Stimulated activated CD4-positive, alpha-beta T cell treated with anti-CD3 and anti-CD28 coated beads, Interleukin-4, amount 100 ng/mL, for 48 hours (primary cell): ENCODE measurements at places on chromosomes 1 and 21.

DNA sequence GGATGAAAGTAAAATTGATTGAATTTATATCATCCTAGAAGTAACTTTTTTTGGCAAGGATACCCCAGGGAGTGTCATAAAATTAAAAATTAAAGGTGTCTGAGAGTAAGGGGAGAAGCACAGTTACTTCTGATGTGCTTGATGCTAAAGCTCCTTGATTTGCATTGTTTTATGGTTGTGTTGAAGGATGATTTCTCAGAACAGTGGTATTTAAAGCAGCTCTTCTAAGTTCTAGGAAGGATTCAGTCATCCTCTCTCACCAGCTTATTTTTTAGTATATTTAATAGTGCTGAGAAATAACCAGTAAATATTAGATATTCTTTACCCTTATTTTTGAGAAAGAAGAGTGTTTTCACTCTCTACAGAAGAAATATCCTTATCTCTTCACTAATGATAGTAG lies 93.0 kb downstream of the FGGY start:
- no peak for DNase-seq

DNA sequence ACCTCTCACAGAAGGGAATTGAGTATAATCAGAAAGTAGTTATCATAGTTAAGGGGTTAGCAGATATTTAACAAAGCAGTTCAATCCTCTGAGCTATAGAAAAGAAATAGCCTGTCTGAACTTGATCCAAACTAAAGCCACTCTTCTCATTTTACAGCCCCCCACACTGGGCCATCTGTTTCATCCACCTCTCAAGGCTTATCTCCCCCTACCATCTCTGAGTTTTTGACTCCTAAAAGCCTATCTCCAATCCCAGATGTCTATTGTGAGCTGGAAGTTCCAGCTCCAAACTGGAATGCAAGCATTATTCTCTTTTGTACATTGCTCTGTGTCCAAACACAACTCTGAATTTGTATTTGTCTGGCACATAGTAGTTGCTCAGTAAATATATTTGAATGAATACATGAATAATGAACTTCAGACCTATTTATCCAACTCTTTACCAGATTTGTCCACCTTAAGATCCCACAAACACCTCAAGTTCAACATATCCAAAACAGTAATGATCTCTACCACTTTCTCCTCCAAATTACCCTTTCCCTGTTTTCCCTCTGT lies 98.1 kb downstream of the PLPP3 start:
- DNase-seq = no peak

- DNase-seq = no peak
Measured at GRCh38 chr1:7264101-7264500, 478.8 kb downstream of the CAMTA1 start.

GRCh38 chr1:1230656-1231399 lies 973 bp downstream of the SDF4 start:
- DNase-seq = no peak

DNA sequence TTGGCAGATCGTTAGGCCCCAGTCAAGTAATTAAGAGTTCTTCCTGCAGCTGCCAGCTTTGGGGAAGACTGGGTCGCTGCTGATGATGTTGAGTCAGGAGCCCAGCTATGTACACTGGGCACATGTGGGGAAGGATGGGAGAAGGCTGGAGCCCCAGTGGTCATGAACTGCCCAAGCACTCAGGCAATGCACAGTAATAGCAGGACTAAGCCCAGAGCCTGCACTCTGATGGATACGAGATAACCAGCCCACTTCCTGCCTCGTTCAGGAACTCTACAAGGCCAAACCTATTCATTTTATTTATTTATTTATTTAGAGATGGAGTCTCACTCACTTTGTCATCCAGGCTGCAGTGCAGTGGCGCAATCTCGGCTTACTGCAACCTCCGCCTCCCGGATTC lies 81.1 kb upstream of the BTG3 start:
- no peak for DNase-seq

DNA sequence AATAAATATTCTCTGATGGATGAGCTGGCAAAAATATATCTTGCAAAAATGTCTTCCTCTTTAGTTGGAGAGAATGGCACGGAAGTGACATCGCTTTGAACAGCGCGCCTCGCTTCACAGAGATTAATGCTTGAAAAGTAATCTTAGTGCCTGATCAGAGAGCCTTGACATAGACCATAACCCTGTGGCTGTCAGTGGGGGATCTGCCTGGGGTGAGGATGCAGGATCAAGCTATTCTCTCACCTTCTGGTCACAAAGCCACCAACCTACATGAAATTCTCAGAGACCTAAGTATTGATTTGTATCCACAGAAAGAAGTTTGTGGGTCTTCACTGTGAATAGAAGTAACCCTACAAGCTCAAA lies 492.6 kb downstream of the LMO4 start:
- no peak for DNase-seq

GRCh38 chr1:166036092-166036491 lies 130.7 kb downstream of the FAM78B start:
- DNase-seq = no peak

DNA sequence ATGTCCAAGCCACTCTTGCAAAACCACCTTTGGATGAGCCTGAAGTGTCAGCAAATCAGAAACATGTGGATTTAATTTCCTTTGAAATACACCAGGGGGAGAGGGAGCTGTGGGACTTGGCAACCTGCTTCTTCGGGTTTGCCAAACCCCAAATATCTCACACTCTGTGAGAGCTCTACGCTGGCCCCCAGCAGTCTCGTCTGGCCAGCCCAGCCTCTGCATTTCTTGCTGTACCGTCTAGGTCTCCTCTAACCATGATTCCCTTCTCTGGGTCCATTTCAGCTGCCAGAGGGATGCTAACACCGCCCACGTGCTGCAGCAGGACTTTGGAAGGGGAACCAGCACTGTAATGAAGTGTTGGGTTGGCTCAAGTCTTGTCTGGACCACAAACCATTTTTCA lies 114.6 kb downstream of the MRPS6 start:
- DNase-seq = no peak

- no peak for DNase-seq
Measured at GRCh38 chr1:20584890-20585289, 4.0 kb upstream of the CDA start.

GRCh38 chr1:160768295-160768657 lies 27.7 kb upstream of the LY9 start:
- peak; percentile 72 for DNase-seq

GRCh38 chr1:161311595-161312181 lies 1.9 kb upstream of the MPZ start:
- no peak for DNase-seq

GRCh38 chr1:156751451-156751756 lies at the start of gene HDGF:
HDGF (minus strand) TSS chr1:156751675; CDS start chr1:156751429, 246 bp downstream.
- no peak for DNase-seq

GRCh38 chr1:203655671-203656070 lies 29.0 kb downstream of the ATP2B4 start:
- no peak for DNase-seq

GRCh38 chr21:14120091-14120734 lies 90.5 kb downstream of the LIPI start:
- DNase-seq = peak; percentile 44

DNA sequence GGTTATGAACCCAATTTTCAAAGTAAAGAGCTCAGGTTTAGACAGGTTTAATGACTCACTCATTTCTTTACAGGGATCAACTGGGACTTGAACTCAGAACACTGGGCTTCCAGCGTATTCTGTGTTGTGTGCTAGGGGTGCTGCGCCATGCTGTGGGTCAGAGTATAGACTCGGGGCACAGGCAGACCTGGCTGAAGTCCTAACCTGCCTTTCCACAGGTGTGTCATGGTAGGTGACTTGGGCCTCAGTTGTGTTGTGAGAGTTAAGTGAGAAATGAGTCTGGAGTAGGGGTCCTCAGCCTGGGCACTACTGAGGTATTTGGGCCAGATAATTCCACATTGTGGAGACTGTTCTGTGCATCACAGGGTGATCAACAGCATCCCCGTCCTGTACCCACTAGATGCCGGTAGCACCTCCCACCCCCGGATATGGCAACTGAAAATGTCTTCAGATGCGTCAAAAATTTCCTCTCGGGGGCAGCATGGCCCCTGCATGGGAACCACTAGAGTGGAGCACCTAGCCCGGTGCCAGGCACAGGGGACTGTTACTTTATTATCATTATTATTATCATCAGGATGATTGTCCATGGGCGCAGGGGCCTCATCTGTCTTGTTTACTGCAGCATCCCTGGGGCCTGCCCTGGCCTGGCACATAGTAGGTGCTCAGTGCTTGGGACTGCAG lies 575.5 kb downstream of the PTPRU start:
- no peak for DNase-seq

GRCh38 chr1:67459068-67459467 lies 28.9 kb upstream of the SERBP1 start:
- DNase-seq = no peak

DNA sequence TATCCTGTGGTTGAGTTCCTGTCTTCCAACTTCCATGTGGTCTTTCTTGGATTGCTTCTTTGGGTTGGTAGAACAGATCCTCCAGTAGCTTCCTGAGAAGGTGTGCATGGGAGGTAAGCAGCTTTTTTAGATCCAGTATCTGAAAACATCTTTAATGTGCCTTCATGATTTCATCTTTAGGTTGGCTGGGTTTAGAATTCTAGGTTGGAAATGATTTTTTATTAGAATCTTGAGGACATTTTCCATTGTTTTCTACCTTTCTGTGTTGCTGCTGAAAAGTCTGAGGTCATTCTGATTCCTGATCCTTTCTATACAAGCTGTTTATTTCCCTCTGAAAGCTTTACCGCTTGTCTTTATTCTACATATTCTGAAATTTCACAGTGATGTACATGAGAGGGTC lies 94.8 kb downstream of the PEX14 start:
- DNase-seq = no peak

DNA sequence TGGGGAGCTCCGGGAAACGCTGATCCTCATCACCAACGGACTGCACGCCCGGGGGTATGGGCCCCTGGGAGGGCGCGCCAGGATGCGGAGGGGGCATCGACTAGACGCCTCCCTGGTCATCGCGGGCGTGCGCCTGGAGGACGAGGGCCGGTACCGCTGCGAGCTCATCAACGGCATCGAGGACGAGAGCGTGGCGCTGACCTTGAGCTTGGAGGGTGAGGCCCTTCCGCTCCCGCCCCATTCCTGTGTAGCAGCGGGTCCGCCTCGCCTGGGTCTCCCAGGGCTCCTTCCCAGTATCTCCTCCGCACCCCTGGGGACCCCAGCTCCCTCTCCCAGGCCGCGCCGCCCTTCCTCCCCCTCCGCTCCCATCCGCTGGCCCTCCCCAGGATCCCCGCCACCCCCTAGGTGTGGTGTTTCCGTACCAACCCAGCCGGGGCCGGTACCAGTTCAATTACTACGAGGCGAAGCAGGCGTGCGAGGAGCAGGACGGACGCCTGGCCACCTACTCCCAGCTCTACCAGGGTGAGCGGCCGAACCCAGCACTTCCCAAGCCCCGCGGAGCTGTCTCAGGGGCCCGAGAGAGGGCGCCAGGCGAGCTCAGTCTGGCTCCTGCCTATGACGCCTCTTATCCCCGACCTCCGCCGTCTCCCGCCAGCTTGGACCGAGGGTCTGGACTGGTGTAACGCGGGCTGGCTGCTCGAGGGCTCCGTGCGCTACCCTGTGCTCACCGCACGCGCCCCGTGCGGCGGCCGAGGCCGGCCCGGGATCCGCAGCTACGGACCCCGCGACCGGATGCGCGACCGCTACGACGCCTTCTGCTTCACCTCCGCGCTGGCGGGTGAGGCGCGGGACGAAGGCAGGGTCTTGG lies 5.0 kb downstream of the HAPLN2 start:
- DNase-seq = no peak

- DNase-seq = no peak
Measured at GRCh38 chr1:27824411-27824810, 6.2 kb upstream of the PPP1R8 start.

DNA sequence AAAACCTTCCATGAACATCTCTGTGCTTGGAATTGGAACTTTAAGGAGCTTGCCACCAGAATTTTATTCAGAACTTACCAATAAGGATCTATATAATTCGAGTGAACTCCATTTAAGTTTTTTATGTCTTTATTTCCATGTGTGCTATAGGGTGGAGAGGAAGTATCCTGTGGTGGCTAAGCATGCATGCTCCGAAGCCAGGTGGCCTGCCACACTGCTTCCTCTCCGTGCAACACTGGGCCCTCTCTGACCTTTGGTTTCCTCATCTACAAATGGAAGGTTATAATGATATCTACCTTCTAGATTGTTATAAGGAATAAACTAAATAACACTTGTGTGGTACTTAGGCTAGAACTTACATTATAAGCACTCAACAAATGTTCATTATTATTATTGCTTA lies 382.1 kb downstream of the PTPRC start:
- DNase-seq = no peak

DNA sequence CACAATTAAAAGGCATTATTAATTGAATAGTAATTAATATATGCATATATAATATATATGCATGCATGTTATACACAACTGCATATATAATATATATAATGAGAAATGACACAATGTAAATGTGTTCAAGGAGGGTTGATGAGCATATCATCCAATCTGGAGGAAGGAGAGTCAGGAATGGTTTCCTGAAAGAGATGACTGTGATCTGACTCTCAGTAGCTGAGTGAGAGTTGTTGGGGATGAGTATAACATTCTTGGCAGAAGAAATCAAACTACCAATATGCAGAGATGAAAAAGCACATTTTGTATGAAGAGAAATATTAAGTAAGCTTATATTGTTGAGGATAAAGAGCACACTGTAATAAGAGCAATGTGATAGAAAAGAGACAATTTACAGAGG lies 37.3 kb downstream of the F13B start:
- no peak for DNase-seq

GRCh38 chr1:119275145-119276134 lies 93.1 kb upstream of the HAO2 start:
- peak; percentile 16 for DNase-seq

- DNase-seq = no peak
Measured at GRCh38 chr1:243657793-243658192, 192.2 kb downstream of the AKT3 start.

DNA sequence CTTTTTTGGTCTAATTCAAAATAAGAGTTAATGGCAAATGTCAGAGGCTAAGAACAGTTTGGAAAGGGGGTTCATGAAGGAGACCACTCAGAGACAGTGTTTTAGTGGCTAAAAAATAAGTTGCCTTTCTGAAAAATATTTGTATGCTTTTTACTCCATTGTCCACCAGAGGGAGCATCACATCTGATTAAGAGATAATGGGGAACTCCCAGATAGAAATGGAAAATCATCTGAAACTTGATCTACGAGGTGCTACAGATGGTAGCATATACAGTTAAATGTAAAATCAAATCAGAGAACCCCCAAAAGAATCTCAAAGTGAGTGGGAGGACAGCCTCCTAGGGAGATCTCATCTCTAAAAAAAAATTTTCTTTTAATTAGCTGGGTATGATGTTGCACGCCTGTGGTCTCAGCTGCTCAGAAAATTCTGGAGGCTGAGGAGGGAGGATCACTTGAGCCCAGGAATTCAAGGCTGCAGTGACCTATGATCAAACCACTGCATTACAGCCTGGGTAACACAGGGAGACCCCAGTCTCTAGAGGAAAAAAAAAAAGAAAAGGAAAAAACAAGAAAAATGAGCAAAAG lies 9.7 kb downstream of the SMYD3 start:
- no peak for DNase-seq
